Fibroblast of skin of back (primary cell): ENCODE measurements at places on chromosomes 11 and 22.

DNA sequence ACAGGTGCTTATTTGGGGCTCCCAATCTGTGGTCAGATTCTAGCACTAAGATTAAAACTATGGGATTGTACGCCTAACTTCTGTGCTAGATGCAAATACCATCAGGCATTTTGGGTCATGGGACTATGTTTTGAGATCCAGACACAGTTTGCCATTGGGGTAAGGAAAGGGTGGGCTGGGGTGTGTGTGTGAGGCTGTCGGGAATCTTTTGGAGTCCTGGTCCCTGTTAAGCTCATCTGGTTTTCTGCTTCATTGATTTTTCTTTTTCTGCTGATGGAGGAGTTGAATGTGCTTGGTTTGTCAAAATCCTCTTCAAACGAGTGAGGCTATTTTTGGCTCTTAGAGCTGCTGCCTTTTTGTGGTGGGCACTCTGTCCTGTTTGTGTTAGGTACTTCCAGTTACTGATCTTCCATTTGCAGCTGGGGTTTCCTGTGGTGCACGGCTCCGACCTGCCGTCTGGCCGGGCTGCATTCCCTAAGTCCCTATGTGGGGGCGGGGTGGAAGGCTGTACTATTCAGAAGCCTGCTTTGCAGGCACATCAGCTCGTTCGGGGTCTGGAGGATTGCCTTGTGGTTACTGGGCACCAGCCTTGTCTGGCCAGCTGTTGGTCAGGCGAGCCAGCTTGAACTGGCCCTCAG, 2.9 kb downstream of the BCR start:
- DNase-seq: peak; percentile 33

GRCh38 chr11:63854696-63855095, 15.8 kb downstream of the MARK2 start:
- DNase-seq: no peak

GRCh38 chr22:47043835-47044721, 281.6 kb downstream of the TBC1D22A start:
- DNase-seq: peak; percentile 56

DNA sequence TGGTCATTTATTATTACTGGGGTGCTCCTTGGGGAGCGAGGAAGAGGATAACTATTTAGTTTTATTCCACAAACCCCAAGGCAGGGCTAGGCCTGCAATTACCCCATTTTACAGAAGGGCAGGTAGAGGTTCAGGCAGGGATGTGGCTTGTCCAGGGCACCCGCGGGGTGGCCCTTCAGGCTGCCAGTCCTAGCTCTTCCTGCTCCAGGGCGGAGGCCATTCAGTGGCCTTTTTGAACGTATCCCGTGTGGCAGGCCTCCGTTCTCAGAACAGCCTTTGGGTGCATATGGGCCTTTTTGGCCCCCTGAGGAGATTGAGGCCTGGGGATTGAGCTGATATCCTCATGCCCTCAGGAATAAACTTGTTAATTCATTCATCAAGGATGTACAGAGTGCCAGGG, 66.2 kb downstream of the MPPED1 start:
- DNase-seq: no peak

- no peak for DNase-seq
Measured at GRCh38 chr11:40187295-40187694, 1272.2 kb downstream of the LRRC4C start.
